Esophagus squamous epithelium (tissue), 5 donors: ENCODE measurements at places on chromosomes 7 and 10.

GRCh38 chr10:26946102-26946811, 85.5 kb upstream of the ABI1 start:
- DNase-seq = no peak

- DNase-seq = no peak
These were observed 3.3 kb downstream of the ALOX5 start for GRCh38 chr10:45377321-45377720.

GRCh38 chr7:36309716-36310115, 79.9 kb upstream of the ANLN start:
- DNase-seq = no peak

DNA sequence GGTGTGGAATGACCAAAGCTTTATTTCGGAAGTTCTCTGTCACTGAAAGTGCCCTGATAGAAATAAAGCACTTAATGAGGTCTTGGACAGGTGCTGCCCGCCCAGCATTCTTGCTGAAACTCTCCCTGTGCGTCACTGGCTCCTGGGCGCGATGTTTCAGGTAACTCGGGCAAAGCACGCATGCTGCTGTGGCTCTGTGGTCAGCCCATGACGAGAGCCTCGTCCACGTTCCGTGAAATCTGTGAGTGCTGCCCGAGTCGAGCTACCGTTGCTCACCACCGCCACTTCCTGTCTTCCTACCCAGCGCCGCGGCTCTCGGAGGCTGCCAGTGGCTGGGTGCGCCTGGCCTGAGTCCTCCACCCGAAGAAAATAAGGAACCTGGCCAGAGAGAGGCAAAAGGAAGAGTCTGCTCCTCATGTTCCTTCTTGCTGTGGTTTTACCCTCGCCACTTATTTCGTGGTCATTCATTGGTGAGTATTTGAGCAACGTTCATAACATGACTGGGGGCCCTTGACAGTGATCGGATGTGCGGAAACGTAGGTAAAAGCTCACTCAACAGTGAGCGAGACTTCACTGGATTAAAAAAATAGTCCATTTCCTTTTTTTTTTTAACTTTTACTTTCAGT, 95.5 kb downstream of the MAP3K8 start:
- peak; percentile 34 for DNase-seq

- no peak for DNase-seq
These were observed 281.0 kb downstream of the RPS24 start for GRCh38 chr10:78314651-78315050.

GRCh38 chr10:89238956-89239644, 12.5 kb downstream of the LIPA start:
- no peak for DNase-seq

- no peak for DNase-seq
These were observed 60.8 kb downstream of the CHN2 start for GRCh38 chr7:29255199-29255878.

DNA sequence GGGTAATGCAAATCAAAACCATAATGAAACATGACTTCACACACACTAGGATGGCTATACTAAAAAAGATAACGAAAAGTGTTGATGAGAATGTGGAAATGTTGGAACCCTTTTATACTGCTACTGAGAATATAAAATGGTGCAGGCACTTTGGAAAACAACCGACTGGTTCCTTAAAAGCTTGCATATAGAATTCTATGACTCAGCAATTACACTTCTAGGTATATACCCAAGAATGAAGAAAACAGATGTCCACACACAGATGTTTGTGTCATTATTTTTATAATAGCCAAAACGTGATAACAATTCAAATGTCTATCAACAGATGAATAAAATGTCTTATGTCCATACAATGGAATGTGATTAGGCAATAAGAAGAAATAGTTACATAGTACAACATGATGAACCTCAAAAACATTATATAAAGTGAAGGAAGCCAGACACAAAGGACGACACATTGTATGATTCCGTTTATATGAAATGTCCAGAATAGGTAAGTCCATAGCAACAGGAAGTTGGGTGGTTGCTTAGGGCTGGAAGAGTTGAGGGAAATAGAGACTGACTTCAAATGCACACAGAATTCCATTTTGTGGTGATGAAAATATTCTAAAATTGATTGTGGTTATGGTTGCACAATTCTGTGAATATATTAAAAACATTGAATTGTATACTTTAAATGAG, 148.3 kb upstream of the PHYHIPL start:
- DNase-seq = no peak

GRCh38 chr10:96280859-96281258, 9.5 kb upstream of the BLNK start:
- DNase-seq = no peak

GRCh38 chr10:100807241-100807951, 62.0 kb downstream of the PAX2 start:
- DNase-seq = no peak

- DNase-seq = no peak
These were observed 341.7 kb upstream of the BMPER start for GRCh38 chr7:33563651-33564050.

GRCh38 chr7:41624818-41625217, 78.1 kb downstream of the INHBA start:
- no peak for DNase-seq

DNA sequence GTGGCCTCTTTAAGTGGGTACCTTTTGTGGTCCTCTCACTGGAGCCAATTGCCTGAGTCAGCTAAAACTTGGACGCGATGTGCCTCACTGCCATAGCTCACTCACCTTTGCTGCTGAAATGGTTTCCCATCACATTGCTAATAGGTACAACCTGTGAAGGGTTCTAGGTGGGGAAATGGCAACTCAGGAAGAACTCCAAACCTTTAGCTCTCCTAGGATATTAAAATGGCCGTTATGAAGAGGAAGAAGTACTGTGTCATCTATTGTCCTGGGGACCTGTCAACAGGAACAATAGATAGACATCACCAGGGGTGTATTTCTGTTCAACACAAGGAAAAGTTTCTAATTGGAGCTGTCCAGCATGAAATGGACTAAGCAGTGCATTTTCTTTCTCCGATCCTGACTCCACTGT, 1.2 kb upstream of the ZNF655 start:
- no peak for DNase-seq

DNA sequence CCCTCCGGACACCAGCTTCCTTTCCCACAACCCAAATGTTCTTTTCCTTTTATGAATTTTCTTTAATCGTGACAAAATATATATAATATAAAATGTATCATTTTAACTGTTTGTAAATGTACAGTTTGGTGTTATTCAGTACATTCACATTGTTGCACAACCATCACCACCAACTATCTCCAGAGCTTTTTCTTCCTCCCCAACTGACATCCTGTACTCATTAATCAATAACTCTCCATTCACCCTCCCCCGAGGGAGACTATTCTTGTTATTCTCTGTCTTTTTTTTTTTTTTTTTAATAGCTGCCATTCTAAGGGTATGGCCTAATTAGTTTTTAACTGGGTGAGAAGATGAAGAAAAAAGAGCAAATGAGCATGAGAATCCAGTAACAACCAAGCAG, 30.6 kb upstream of the ITGB1 start:
- DNase-seq = no peak

GRCh38 chr10:62583876-62584615, 209.9 kb downstream of the ZNF365 start:
- no peak for DNase-seq

DNA sequence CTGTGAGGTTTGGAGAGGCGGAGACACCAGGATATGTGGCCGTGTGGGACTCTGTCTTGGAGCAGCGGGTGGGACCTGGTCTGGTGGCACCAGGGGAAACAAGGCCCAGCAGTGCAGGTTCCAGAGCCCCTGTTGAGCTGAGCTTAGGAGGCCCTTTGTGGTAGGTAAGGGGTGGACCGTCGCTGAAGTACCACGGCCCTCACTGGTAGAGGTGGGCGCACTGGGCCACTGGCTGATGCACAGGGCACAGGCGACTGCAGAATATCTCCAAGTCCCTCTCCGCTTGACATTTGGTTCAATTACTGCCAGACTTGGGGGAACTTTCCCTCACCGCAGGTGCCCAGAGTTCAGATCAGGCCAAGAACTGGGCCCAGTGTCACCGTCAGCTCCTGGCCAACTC, 27.3 kb downstream of the DOCK1 start:
- no peak for DNase-seq

GRCh38 chr10:3482200-3482993, 302.6 kb downstream of the KLF6 start:
- DNase-seq = no peak

DNA sequence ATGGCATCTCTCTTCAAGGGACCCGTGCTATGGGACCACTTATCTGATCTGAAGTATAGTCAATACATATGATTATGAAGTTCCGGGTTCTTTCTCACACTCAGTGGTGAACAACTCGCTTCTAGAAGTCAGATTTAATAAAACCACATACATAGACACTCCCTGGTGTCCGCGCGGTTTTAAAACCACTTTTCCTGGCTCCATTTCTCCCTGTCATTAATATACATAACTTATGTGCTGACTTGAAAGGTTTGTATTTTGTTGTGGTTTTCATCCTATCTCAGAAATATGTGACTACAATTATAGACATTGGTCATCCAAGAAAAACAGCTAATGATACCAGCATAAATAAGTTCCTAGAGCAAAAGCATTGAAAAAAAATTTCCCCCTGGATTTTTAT, 34.0 kb downstream of the SVIL start:
- no peak for DNase-seq

DNA sequence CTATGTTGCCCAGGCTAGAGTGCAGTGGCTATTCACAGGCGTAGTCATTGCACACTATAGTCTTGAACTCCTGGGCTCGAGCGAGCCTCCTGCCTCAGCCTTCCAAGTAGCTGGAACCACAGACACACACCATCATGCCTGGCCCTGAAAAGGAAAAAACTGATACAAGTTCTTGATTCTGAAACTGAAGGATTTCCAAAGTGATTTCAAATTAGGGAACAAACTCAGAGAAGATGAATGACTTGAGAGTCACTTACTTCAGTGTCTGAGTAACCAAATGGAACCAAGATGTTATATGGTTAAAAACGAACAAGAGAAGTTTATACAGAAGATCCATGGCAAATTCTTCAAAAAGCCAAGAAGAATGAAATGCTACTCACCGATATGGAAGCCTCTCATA, 14.4 kb downstream of the CWF19L1 start:
- DNase-seq = no peak

GRCh38 chr10:78255796-78256638, 222.4 kb downstream of the RPS24 start:
- DNase-seq = no peak

- DNase-seq = no peak
These were observed 83.6 kb downstream of the DNAJC1 start for GRCh38 chr10:21919906-21920305.

DNA sequence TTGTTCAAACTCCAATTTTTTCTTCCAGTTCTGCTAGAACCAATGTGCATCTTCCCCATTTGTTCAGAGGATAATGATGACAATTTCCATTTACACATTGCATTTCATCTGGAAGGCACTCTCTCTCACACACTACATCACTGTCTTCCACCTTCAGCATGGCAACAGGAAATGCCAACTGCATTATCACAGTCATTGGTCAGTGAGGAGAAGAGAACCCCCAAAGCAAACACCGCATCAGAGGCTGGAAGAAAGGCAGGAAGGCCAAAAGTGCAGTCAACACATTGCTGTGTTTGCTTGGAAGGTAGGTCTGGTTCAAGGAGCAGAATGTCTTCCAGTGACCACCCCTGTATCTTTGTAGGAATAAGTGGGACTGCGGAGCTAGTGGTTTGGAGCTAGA, 192.2 kb upstream of the RHOBTB1 start:
- DNase-seq = no peak

DNA sequence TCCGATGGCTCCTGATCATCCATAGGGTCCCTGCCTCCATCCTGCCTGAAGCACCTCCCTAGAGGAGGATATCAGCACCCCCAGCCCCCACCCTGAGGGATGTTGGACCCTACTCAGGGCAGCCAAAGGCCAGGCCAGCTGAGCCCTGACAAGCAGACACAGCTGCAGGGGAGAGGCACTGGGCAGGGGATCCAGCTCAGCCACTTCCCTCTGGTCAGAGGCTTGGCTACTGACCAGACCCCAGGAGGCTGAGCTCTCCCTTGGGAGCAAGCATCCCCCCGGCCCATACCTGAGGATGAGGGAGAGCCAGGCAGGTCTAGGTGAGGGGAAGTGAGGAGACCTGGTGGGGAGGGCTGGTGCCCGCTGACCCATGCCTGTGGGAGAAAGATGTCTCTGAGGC, 6.6 kb downstream of the LDB3 start:
- no peak for DNase-seq

DNA sequence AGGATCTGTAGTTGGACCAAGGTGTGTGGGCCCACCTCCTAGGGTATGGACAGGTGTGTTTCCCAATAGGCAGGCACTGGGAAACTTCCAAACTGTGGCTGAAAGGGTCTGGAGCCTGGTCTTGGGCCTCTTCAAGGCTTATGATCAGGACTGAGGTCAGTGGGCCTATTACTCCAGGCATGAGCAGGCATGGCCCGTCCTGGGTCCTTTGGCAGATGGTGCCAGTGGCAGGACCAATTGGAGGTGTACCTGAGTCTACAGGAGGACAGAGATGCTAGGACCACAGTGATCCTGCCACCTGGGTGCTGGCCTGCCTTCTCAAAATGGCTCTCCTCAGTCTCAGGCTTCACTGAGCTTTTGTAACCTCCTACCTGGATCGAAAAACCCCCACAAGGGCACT, 95.4 kb downstream of the RAB18 start:
- DNase-seq = no peak

DNA sequence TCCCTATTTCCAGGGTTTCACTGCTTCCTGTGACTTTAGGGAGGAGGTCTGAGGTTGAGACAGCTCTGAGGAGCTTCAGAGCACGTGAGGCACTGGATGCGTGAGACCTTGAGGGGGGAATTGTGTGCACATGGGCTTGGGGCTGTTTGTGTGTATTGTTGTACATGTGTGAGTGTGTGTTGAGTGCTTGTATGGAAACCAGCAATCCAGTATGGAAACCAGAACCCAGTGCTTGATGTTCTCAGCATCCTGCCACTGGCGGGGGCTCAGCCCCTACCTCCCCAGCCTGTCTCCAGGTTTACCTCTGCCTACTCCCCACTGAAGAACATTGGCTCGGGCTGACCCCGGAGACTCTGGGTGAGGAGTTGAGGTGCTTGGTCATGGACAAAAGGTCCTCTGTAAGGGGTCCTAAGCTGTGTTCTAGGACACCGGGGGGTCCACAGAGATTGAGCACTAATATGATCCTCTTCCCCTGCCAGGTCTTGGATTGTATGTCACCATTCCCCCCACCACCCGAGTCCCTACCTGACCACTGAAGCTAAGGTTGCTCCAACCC, 20.8 kb downstream of the SFTPD start:
- no peak for DNase-seq
